Gastrocnemius medialis (tissue), 4 donors: ENCODE measurements at places on chromosomes 2 and 18. TPM values are rescaled to one million over a fixed set of nuclear protein-coding genes. Genes with fewer than 3 reads are reported as not detected.

Gene STARD6
- not detected for total RNA-seq

Gene FOXI3
- not detected for total RNA-seq

Gene FZD7
- total RNA-seq = 6.7 TPM

Gene ZSWIM2
- not detected for total RNA-seq

Gene SLC4A5
- 0.49 TPM for total RNA-seq

Gene SOWAHC
- total RNA-seq = 0.92 TPM

Gene ELOA2
- total RNA-seq = 0.15 TPM

Gene IL18RAP
- not detected for total RNA-seq

DNA sequence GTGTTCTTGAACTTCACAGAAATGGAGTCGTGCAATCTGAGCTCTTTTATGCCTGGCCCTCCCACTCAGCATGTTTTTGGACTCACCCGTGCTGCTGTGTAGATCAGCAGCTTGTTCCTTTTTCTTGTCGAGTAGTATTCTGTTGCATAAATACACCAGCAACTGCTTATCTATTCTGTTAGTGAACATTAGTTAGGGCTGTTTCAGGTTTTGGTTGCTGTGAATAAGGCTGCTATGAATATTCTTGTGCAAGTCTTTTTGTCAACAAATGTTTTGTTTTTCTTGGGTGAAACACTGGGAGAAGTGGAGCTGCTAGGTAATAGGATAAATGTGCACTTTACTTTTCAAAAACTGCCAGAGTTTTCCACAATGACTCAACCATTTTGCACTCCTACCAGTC lies 15.3 kb upstream of the CIDEA start:
- H3K36me3 ChIP-seq = no peaks in the 10 kb centered on the region
- no peaks in the 10 kb centered on the region for H3K27me3 ChIP-seq
- DNase-seq = no peak
- no peak overlapping the region for H3K4me3 ChIP-seq
- no peak overlapping the region for H3K27ac ChIP-seq

- no peak overlapping the region for H3K27ac ChIP-seq
- peaks cover 25% of the 10 kb centered on the region for H3K4me1 ChIP-seq
- no peak for DNase-seq
- no peaks in the 10 kb centered on the region for H3K36me3 ChIP-seq
- H3K27me3 ChIP-seq = no peaks in the 10 kb centered on the region
Measured at GRCh38 chr18:74146756-74147155, 878 bp downstream of the FBXO15 start.

GRCh38 chr2:185510060-185510459 lies 228.5 kb upstream of the FSIP2 start:
- H3K4me1 ChIP-seq = no peaks in the 10 kb centered on the region
- H3K27ac ChIP-seq = no peak overlapping the region
- no peak overlapping the region for H3K4me3 ChIP-seq
- no peaks in the 10 kb centered on the region for H3K27me3 ChIP-seq
- no peak for DNase-seq

DNA sequence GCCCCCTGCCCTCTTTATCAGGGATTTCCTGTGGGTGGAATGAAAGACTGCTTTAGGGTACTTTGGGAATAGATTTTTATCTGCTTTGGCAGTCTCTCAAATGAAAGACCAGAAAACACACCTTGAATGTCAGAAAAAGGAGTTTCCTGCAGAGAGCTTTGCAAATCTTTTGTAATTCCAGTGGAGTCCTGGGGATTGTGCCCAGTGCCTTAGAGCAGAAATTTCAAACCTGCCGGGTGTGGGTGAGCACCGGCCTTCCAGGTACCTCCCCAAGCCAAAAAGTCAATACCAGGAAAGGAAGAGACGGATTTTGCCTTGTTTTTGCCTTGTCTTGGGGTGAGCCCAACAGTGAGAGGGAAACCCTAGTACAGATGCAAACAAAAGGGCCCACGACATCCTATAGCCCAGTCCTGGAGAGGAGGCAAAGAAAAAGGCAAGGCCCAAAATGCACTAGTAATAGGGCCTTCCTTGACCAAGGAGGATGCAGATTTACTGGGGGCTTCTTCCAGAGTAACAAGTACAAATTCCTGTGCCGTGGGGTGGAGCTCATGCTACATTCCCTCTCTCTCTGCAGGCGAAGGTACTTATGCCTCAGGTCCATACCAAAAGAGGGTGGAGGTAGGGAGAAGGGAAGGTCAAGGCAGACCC lies 36.4 kb downstream of the FOXI3 start:
- no peaks in the 10 kb centered on the region for H3K27me3 ChIP-seq
- no peak for DNase-seq
- H3K4me1 ChIP-seq = no peaks in the 10 kb centered on the region

DNA sequence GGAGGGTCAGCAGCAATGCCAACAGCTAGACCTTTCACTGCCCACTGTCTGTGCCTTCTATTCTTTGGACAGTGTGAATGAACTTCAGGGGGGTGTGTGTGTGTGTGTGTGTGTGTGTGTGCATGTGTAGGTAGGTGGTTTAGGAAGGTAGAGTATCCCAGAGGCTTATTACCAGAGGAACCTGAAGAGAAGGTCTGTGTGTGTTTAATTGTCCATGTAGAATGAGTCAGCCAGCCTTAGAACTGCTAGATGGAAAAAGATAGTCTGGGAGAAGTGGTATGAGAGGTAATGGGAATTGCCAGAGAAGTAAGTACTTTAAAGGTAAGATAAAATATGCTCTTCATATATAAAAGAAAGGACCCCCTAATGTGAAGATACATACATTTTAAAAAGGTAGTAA lies 522.2 kb downstream of the PIK3C3 start:
- no peaks in the 10 kb centered on the region for H3K27me3 ChIP-seq
- no peak overlapping the region for H3K4me3 ChIP-seq
- H3K4me1 ChIP-seq = no peaks in the 10 kb centered on the region
- no peaks in the 10 kb centered on the region for H3K36me3 ChIP-seq
- no peak overlapping the region for H3K27ac ChIP-seq
- no peak for DNase-seq

DNA sequence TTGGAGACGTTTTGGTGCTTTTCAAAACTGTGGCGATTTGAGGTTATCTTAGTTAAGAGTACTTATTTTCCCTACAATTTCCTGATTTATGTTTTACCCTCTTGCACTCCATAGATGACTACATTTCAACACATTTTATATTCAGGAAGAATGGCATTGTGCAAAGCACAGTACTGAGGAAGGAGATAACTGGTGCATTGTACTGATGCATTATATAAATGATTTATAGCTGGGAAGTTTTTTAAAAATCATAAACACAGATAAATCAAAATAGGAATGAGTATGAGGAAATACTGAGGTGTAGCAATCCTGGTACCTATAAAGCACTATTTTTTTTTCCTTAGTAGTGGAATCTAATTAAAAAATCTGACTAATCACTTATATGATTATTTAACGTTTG lies 5.6 kb downstream of the REL start:
- no peak overlapping the region for H3K4me3 ChIP-seq
- H3K27ac ChIP-seq = no peak overlapping the region
- no peaks in the 10 kb centered on the region for H3K27me3 ChIP-seq

DNA sequence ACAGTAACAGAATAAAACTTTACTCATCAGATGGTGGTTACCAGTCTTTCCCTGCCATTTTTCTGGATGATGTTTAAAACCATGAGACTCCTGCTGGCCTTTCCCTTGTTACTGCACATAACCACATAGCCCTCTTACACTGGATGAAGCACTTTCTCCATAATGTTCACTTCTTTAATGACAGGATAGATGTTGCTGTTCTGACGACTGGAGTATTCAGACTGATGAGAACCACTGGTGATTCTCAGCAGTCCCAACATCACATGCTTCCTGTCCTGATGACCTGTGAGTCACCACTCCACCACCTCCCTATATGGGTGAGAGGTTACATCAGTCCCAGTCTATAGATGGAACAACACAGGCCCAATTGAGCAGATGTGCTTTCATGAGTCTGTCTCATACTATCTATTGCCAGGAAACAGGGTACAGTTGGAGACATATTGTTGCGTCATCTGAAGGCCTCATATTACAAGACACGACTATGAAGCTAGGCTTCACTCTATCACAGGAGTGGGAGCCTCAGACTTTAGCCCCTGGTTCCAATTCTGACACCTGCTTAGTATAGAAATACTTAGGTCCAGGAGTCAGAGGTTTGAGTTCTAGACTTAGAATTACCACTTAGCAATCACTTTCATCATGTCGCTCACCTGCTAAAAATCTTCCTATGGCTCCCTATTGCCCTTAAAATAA lies 145.7 kb upstream of the KLF7 start:
- peak overlapping the region; percentile 51 for H3K27ac ChIP-seq
- no peak overlapping the region for H3K4me3 ChIP-seq
- H3K27me3 ChIP-seq = no peaks in the 10 kb centered on the region
- H3K36me3 ChIP-seq = no peaks in the 10 kb centered on the region
- peak; percentile 40 for DNase-seq
- peaks cover 14% of the 10 kb centered on the region for H3K4me1 ChIP-seq

DNA sequence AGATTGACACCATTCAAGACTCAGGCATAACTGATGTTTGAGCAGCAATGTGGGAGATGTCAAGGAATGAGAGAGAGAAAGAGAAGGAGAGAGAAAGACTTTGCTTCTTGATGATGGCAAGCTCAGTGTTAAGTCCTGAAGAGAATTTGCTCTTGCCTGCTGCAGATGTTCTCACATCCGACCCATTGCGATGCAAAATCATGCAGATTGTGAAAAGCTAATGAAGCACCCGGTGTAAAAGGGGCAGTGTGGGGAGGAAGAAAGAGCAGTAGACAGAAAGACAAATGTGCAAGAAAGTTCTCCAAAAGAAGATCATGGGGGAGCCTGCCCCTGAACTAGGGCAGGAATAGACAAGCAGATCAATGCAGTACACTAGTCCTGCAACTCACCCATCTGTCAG lies 57.7 kb downstream of the EMX1 start:
- H3K27ac ChIP-seq = no peak overlapping the region
- no peaks in the 10 kb centered on the region for H3K36me3 ChIP-seq
- H3K4me1 ChIP-seq = peaks cover 30% of the 10 kb centered on the region
- H3K4me3 ChIP-seq = no peak overlapping the region

- peaks cover 15% of the 10 kb centered on the region for H3K27me3 ChIP-seq
- H3K4me1 ChIP-seq = peaks cover 12% of the 10 kb centered on the region
- no peak overlapping the region for H3K4me3 ChIP-seq
- H3K36me3 ChIP-seq = no peaks in the 10 kb centered on the region
Measured at GRCh38 chr2:30236591-30237238, 5.4 kb downstream of the LBH start.

GRCh38 chr18:22337306-22337705 lies 80.4 kb downstream of the CTAGE1 start:
- no peaks in the 10 kb centered on the region for H3K27me3 ChIP-seq
- H3K36me3 ChIP-seq = no peaks in the 10 kb centered on the region
- H3K27ac ChIP-seq = peak overlapping the region; percentile 26
- DNase-seq = no peak
- no peaks in the 10 kb centered on the region for H3K4me1 ChIP-seq

- H3K27me3 ChIP-seq = no peaks in the 10 kb centered on the region
- no peaks in the 10 kb centered on the region for H3K36me3 ChIP-seq
- H3K4me3 ChIP-seq = no peak overlapping the region
- no peaks in the 10 kb centered on the region for H3K4me1 ChIP-seq
- no peak for DNase-seq
Measured at GRCh38 chr2:116545286-116546068, 1269.0 kb upstream of the DDX18 start.

DNA sequence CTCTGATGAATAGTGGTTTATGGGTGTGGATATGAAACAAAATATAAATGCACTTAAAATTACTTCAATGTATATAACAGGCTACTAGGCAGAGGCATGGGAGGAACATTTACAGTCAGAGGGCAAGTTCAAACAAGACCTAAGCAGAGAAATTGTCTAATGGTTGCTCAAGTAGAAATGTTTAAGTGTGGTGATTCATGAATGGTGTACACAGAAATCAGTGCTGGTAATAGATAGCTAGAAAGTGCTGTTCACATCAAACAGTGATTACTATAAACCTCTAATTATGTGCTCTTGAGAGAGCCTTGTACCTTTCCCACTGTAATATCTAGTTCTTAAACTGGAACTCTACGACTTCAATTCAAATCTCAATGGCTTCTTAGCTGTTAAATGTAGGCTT lies 485.1 kb downstream of the NRXN1 start:
- no peak overlapping the region for H3K27ac ChIP-seq
- no peaks in the 10 kb centered on the region for H3K36me3 ChIP-seq
- H3K4me1 ChIP-seq = no peaks in the 10 kb centered on the region
- no peak for DNase-seq
- no peak overlapping the region for H3K4me3 ChIP-seq

DNA sequence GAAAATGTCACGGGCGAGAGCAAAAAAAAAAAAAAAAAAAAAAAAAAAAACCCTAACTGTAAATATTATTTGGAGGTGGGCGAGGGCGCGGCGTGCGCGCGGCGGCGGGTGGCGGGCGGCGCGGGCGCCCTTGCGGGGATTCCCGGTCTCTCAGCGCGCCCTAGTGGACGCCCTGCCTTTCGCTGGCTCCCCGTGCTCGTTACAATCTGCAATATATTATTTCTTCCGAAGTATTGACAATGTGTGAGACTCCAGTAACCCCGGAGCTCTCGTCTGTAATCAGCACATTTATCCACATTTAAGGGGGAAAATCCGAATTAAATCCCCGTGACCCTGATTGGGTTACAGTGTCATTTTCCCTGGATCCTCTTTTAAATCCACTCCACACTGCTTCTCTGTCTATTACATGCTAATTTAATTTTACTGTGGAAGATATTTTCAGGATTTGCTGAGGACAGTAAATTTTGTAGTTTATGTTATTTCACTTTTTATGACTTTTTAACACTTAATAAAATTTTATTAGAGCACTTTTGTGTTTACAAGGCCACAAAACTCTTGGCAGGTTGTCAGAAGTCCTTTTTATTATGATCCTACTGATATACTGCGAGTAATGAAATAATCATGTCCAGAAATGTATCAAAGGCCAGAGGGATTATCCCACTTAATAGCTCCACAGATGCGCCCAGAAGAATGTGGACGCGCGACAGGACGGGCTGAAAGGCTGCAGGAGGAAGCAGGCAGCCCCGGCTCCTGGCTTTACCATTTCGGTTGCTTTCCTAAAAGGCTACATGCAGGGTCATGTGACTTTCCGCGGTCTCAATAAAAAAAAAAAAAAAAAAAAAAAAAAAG lies 369.1 kb downstream of the MTX2 start:
- no peaks in the 10 kb centered on the region for H3K4me1 ChIP-seq
- H3K4me3 ChIP-seq = peak overlapping the region; percentile 67
- peak; percentile 37 for DNase-seq
- no peaks in the 10 kb centered on the region for H3K36me3 ChIP-seq

GRCh38 chr2:164747783-164748433 lies 93.7 kb downstream of the COBLL1 start:
- DNase-seq = no peak
- H3K27ac ChIP-seq = no peak overlapping the region
- no peak overlapping the region for H3K4me3 ChIP-seq

DNA sequence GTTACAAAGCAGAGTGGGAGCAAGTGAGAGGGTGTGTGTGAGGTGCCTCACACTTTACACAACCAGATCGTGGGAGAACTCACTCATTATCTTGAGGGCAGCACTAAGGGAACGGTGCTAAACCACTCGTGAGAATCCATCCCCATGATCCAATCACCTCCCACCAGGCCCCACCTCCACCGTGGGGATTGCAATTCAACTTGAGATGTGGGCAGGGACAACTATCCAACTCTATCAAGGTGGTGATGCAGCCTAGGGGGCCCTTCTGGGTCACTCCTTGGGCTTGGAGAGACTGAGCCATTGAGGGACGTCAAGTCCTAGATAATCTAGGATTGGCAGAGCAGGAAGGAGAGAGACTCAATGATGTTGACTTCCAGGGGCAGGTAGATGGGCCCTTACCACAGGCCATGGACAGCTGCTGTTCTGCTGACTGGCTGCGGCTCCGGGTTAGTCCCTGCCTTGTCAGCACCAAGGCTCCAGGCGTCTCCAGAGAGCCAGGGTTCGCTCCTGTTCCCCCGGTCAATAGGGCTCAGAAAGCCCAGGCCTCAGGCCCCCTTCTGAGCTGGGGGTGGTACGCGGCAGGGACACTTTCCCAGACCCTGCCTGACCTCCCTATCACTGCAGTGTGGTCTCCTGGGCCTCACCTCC lies 193.2 kb upstream of the HS6ST1 start:
- H3K4me1 ChIP-seq = no peaks in the 10 kb centered on the region
- H3K36me3 ChIP-seq = no peaks in the 10 kb centered on the region
- DNase-seq = no peak
- H3K27ac ChIP-seq = no peak overlapping the region
